ENCODE measurements at places on chromosomes 3 and 15. TPM values are rescaled to one million over a fixed set of nuclear protein-coding genes. Genes with fewer than 3 reads are reported as not detected.

The AHSG gene
- not detected for total RNA-seq

DNA sequence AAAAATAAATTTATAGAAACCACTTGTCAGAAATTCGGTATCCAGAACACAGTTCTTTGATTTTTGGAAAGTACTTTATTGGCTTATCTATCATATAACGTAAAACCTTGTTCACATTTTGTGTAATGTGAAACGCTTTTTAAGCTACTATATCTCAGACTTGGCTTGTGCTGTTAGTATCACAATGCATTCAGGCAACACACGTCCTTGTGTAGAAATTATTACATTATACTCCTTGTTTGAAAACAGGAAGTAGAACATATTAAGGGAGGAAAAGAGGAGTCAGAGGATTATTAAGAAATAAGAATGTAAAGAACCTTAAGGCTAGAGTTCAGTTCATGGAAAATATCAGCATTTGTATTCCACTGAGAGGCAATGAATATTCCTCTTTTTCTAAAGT is 1.6 kb downstream of the DNAJC13 start:
- DNase-seq = no peak

The CPEB1 gene
- 2.7 TPM for total RNA-seq

DNA sequence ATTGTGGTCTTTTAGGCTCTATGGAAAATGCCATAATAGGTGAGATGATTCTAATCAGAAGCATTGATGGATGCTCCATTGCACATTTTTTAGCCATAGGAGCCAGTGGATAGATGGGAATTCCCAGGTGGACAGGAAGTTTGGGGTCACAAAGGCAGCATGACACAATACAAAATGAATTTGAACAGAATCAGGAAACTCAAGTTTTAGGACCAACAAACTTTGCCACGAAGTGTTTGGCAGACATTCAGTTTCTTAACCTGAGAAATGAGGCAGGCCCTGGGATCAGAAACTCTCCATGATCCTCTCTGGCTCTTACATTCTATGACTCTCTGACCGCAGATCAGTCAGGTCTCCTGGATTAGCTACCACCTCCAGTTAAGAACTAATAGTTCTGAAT is 275.4 kb downstream of the TIGIT start:
- DNase-seq = no peak

DNA sequence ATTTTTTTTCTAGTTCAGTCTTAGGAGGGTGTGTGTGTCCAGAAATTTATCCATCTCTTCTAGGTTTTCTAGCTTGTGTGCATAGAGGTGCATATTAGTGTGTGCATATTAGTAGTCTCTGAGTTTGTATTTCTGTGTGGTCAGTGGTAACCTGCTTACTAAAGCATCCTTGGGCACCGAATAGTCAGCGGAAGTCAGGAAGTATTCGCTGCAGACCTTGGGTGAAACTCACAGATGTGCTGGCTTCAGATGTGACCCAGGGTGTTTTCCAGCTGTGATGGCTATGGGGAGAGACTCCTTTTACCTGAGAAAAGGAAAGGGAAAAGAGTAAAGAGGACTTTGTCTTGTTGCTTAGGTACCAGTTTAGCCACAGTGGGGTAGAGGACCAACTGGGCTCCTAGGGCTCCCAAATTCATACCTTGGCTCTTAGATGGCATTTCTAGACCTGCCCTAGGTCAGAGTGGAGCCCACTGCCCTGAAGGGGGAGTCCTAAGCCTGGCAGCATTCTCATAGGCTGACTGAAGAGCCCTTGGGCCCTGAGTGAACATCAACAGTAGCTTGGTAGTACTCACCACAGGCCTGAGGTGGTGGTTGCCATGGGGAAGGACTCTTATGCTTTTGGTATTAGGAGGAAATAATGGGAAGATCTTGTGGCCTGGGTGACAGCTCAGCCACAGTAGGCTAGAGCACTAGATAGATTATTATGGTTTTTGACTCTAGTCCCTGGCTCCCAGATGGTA is 286.0 kb upstream of the ZPLD1 start:
- no peak for DNase-seq

DNA sequence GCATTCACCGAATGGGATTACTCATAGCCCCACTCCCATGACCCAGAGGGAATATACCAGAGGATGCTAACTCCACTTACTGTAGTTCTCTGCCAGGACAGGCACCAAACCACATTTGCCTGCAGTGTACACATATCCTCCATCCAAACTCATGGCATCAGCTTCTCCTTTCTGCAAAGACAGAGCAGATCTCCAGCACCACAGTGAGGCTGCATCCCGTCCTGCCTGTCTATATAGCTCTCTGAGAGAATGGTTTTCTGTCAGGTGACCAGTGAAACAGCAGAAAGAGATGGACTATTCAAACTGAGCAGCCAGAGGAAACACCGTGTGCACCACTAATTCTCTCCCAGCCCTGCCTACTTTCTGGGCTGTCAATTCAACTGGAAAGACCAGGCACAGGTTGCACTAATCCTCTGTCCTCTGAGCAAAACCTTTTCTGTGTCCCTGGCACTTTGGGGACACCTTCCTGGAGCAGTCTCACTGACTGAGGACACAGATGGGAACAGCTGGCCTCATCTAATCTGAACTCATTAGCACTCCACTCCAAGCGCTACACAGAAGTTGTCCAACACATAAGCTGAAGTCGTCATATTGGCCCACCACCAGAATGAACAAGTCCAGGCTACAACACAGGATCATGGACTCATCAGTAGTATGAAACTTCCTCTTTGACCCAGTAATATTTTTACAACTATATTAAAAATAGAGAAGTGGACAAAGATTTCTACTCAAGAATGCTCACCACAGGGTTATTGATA is 17.3 kb downstream of the LTF start:
- no peak for DNase-seq

DNA sequence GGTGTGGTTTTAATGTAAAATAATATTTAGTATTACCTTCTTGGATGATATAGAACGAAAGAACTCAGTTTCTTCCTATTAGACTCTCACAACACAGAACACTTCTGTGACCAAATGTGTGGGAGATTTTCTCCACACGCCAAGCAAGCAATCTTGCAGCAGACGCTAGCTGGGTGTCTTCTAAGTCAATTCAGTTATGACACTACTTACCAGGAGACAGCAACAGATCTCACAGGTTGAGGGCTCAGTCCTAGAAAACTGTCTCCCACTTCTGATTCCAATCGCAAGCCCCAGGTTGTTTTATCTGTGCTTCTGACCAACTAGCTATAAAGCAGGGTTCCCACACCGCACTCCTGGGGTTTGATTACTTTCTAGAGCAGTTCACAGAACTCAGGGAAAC is 41.2 kb downstream of the HERC1 start:
- DNase-seq = no peak

GRCh38 chr3:55636300-55637195 is 149.4 kb upstream of the WNT5A start:
- no peak for DNase-seq

- no peak for DNase-seq
Observed at GRCh38 chr3:112779558-112780480, 66.8 kb downstream of the CD200R1L start.

- DNase-seq = peak; percentile 12
Observed at GRCh38 chr3:151384741-151385174, at the start of gene P2RY12. Gene P2RY12 (minus strand): TSS chr3:151384753. CDS start chr3:151338845, 45,908 bp downstream.

GRCh38 chr3:171383206-171384018 is 76.8 kb downstream of the TNIK start:
- DNase-seq = no peak

GRCh38 chr3:171356251-171356650 is 104.0 kb downstream of the TNIK start:
- DNase-seq = no peak

Measured in skin of body (tissue), 3 donors.